ENCODE measurements at places on chromosomes 12 and 14. TPM values are rescaled to one million over a fixed set of nuclear protein-coding genes. Genes with fewer than 3 reads are reported as not detected.

DNA sequence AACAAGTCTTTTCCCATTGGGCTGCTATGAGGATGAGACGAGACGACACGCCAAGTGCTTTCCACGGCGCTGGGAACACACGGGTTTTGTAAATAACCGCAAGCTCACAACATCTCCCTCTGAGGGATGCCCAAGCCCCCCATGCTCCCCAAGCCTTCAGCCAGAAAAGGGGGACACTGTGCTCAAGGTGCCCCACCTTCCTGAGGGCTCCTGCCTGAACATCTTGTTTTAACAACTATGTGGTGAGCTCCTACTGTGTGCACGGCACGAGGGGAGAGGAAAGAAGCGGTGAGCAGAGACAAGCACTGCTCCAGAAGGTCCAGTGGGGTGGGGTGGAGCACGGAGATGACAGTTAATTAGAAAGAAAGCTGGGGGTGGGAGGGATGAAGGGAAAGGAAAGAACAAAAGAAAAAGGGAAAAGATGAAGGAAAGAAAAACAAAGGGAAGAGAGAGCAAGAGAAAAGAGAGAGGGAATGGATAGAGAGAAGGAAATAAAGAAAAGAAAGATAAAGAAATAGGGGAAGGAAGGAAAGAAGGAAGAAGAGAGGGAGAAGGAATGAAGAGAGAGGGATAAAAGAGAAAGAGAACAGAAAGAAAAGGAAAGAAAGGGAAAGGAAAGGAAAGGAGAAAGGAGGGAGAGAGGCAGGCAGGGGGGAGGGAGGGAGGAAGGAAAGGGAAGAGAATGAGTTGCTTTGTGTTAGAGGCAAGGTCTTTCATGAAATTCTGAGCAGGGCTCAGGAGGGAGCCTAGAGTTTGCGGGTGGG is 56.8 kb downstream of the SLC15A4 start:
- H3K4me3 ChIP-seq = no peak overlapping the region
- H3K27ac ChIP-seq = no peak overlapping the region
- DNase-seq = no peak
- H3K27me3 ChIP-seq = peaks cover 9% of the 10 kb centered on the region
- no peaks in the 10 kb centered on the region for H3K4me1 ChIP-seq
- no peaks in the 10 kb centered on the region for H3K36me3 ChIP-seq

DNA sequence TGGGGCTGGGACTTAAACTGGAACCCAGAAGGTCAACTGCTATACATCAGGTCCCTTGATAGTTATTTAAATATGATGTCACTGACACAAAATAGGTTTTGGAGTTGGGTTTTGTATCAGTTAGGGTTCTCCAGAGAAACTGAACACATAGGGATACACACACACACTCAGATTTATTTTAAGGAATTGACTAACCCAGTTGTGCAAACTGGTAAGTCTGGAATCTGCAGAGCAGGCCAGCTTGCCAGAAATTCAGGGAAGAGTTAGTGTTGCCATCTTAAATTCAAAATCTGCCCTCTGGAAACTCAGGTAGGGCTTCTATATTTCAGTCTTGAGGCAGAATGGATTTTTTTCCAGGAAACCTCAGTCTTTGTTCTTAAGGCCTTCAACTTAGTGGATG is 36.9 kb downstream of the MAPK1IP1L start:
- no peaks in the 10 kb centered on the region for H3K27me3 ChIP-seq
- no peak overlapping the region for H3K27ac ChIP-seq
- no peak for DNase-seq
- H3K4me3 ChIP-seq = no peak overlapping the region
- H3K4me1 ChIP-seq = peaks cover 16% of the 10 kb centered on the region
- H3K36me3 ChIP-seq = no peaks in the 10 kb centered on the region

- H3K36me3 ChIP-seq = no peaks in the 10 kb centered on the region
- DNase-seq = no peak
- no peak overlapping the region for H3K27ac ChIP-seq
- no peaks in the 10 kb centered on the region for H3K27me3 ChIP-seq
- H3K4me3 ChIP-seq = no peak overlapping the region
These were observed 207.5 kb upstream of the PWP1 start for GRCh38 chr12:107477947-107478610.

DNA sequence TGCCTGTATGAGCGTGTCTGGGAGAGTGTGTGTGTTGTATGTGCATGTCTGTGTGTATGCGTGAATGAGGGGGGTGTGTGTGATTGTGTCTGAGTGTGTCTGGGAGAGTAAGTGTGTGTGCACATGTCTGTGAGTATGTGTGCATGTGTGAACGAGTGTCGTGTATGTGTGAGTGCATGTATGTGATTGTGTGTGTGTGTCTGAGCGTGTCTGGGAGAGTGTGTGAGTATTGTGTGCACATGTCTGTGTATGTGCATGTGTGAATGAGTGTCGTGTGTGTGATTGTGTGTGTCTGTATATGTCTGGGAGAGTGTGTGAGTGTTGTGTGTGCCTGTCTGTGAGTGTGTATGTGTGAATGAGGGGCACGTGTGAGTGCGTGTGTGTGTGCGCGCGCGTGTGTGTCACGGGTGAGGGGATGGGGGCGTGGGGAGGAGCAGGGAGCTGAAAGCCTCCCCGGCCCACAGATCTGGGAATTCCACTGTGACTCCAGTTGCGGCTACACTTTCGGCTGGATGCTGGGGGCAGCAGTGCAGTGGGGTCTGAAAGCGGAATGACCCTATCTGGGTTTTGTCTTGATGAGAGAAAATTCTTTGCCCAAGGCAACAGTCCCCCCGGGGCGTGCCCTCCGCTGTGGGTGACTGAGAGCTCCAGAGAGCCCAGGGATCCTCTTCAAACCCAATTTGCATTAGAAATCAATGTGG is 138.1 kb upstream of the MED13L start:
- no peaks in the 10 kb centered on the region for H3K27me3 ChIP-seq
- no peak overlapping the region for H3K27ac ChIP-seq
- H3K4me1 ChIP-seq = no peaks in the 10 kb centered on the region
- H3K4me3 ChIP-seq = no peak overlapping the region

DNA sequence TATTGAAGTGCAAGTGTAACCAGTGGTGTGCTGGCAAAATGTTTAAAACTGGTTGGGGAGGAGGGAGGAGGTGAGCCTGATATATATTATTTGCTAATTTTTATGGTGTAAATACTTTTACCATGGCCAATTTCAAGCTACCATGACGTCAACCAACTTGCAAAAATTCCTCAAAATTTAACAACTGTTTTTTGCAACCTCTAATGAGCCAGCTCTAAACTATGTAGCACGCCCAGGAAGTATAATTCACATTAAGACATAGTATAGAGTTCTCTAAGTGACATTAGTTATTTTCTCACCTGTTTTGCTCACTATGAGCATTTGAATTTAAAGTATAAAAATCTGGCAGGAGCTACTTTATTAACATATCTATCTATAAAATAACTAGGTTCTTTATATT is 41.4 kb downstream of the ATL1 start:
- H3K27me3 ChIP-seq = no peaks in the 10 kb centered on the region
- no peaks in the 10 kb centered on the region for H3K36me3 ChIP-seq
- no peaks in the 10 kb centered on the region for H3K4me1 ChIP-seq
- H3K27ac ChIP-seq = no peak overlapping the region
- no peak for DNase-seq

GRCh38 chr12:7853557-7853956 is 19.2 kb downstream of the SLC2A14 start:
- H3K27me3 ChIP-seq = no peaks in the 10 kb centered on the region
- no peaks in the 10 kb centered on the region for H3K4me1 ChIP-seq
- DNase-seq = no peak
- H3K4me3 ChIP-seq = no peak overlapping the region
- H3K27ac ChIP-seq = no peak overlapping the region
- no peaks in the 10 kb centered on the region for H3K36me3 ChIP-seq

DNA sequence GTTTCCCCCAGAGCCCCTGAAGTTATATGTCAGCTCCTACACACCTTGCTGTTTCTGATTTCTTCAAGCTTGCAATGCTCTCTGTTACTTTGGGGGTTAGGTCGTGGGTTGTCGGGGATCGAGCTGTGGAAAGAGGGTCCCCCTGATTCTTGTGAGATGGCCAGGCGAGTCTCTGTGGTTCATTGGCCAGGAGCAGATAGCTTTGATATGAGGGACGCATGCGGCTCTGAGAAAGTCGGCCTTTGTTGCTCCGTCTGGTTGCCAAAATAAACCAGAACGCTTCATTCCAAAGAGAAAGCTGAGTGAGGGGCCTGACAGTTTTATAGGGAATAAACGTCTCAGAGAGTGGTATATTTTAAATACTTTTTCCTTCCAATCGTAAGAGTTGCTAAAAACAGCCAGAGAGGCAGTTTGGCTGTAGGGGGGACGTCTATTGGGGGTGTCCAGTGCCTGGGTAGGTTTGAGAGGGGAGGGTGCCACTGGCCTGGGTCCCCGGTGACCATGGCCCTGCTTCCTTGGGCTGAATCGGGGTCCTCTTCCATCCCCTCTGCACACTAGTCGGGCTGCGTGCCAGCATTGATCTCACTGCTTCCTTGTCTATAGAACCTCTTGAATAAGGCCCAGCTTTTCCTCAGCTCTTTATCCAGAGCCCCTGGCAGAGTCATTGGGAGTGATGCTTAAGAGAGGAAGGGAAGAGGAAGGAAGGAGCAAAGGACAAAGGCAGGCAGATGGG is 18.9 kb downstream of the CCND2 start:
- DNase-seq = no peak
- no peak overlapping the region for H3K4me3 ChIP-seq
- peaks cover 9% of the 10 kb centered on the region for H3K36me3 ChIP-seq
- no peaks in the 10 kb centered on the region for H3K27me3 ChIP-seq

GRCh38 chr12:54282949-54283593 is 2.5 kb downstream of the HNRNPA1 start:
- peak overlapping the region; percentile 15 for H3K27ac ChIP-seq
- H3K36me3 ChIP-seq = peaks cover 18% of the 10 kb centered on the region

GRCh38 chr12:121400332-121401139 is 618 bp downstream of the RNF34 start:
- peak overlapping the region; percentile 96 for H3K27ac ChIP-seq
- no peak for DNase-seq
- H3K4me1 ChIP-seq = peaks cover 6% of the 10 kb centered on the region
- H3K36me3 ChIP-seq = peaks cover 15% of the 10 kb centered on the region
- no peaks in the 10 kb centered on the region for H3K27me3 ChIP-seq
- peak overlapping the region; percentile 95 for H3K4me3 ChIP-seq

DNA sequence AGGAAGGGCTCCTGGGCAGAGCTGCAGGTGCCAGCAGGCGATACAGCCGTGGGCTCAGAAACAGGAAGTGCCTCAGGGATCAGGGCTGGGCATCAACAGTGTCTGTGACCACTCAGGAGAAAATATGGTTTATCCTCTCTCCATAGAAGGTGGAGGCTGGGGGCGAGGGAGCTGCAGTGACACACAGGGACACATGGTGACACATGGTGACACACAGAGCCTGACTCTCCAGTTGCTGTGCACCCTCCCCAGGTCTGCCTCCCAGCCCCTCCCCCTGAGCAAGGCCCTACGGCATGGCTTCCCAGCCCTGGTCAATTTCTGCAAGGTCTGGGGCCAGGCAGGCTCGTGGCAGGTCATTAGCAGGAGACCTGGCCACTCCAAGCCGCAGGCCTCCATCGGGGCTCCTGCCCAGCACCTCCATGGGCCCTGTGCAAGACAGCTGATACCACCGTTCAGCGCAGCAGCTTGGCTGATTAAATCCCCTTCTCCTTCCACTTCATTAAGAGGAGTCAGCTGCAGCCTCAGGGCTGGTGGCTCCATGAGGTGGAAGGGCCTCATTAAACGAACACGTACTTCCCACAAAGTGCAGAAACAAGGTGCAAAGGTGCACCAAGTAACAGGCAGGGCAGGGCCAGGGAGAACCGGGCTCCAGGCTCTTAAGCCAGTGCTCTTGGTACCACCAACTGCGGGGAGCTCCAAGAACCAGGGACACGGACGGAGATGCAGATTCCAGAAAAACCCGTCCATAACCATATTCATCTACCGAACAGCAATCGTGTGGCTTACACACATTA is 60.7 kb downstream of the CCNK start:
- no peaks in the 10 kb centered on the region for H3K27me3 ChIP-seq

- H3K27ac ChIP-seq = no peak overlapping the region
- no peaks in the 10 kb centered on the region for H3K36me3 ChIP-seq
- H3K4me3 ChIP-seq = no peak overlapping the region
These were observed 11.7 kb downstream of the COCH start for GRCh38 chr14:30885840-30886740.

- peak within 1 kb of the TSS; percentile 21 for H3K4me3 ChIP-seq
- H3K36me3 ChIP-seq = no peaks in the 10 kb centered on the region
- no peak for DNase-seq
- no peaks in the 10 kb centered on the region for H3K27me3 ChIP-seq
- peaks cover 9% of the 10 kb centered on the region for H3K4me1 ChIP-seq
- H3K27ac ChIP-seq = no peak within 1 kb of the TSS
These were observed at the start of gene LRRC9 for GRCh38 chr14:59919570-59920377. Gene LRRC9 (plus strand): TSS chr14:59920144.

DNA sequence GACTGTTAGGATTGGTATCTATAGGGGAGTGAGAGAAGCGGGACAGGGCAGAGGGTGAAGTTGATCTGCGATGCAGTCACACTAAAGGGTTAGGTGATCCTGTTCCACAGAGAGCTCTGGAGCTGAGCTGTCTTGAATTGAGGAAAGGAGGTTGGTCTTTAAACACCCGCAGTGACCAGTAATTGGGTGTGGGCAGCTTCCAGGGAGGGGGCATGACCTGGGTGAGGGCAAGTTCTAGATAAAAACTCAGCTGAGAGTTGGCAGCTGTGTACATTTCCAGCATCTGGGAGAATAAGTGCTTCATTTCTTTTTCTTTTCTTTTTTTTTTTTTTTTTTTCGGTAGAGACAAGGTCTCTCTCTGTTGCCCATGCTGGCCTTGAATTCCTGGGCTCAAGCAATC is 35.1 kb downstream of the RDH12 start:
- H3K27ac ChIP-seq = no peak overlapping the region
- H3K27me3 ChIP-seq = no peaks in the 10 kb centered on the region
- H3K4me3 ChIP-seq = no peak overlapping the region
- no peak for DNase-seq
- no peaks in the 10 kb centered on the region for H3K36me3 ChIP-seq

DNA sequence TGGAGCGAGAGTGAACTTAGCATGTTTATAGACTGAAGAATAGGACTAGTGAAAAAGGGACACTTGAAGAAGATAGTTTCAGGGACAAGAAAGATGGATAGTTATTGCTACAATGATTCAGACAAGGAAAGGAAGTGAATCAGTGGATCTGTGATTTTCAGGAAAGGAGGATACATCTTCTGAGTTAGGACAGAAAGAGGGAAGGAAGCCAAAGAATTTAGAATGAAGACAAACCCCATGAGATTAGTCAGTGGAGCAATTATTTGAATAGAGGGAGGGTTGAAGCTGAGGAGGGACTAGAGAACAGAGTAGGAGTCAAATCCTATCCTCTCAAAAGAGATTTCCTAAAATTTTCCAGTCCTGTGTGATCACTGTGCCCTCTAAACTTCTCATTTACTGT is 282.7 kb downstream of the AKAP6 start:
- no peaks in the 10 kb centered on the region for H3K4me1 ChIP-seq
- H3K36me3 ChIP-seq = no peaks in the 10 kb centered on the region
- DNase-seq = no peak
- no peak overlapping the region for H3K4me3 ChIP-seq
- H3K27ac ChIP-seq = no peak overlapping the region

Gene LRRC9
- not detected for total RNA-seq

Gene PIP4P1
- 18.2 TPM for total RNA-seq

Gene CINP
- 40.2 TPM for total RNA-seq

Gene OTX2
- not detected for total RNA-seq
